ENCODE measurements at places on chromosomes 2 and 18.
A peak's percentile ranks its signal among the peaks of the same experiment; 100 is the strongest.

GRCh38 chr18:69885355-69885754 lies 62.3 kb downstream of the CD226 start:
- no peak for DNase-seq

- no peak for DNase-seq
Observed at GRCh38 chr2:155391613-155392130, 693.2 kb downstream of the KCNJ3 start.

DNA sequence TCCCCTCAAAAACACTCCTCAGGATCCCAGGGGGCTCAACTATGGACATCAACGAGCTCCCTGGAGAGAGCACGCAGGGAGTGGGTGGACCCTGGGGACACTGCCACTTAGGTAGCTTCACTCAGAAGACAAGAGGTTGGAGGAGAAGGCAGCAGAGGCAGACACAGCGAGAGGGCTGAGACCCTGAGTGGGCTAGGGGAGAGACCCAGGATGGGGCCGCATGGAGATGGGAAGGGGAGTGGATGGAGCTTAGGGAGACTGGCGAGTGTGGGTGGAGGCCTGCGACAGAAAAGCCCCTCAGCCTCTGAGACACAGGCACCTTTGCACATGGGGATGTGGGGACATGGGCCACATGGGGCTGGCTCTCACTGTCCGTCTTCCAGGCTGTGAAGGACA lies 70.9 kb downstream of the ASB1 start:
- no peak for DNase-seq

- DNase-seq = no peak
Observed at GRCh38 chr18:69968039-69968438, 20.4 kb upstream of the CD226 start.

DNA sequence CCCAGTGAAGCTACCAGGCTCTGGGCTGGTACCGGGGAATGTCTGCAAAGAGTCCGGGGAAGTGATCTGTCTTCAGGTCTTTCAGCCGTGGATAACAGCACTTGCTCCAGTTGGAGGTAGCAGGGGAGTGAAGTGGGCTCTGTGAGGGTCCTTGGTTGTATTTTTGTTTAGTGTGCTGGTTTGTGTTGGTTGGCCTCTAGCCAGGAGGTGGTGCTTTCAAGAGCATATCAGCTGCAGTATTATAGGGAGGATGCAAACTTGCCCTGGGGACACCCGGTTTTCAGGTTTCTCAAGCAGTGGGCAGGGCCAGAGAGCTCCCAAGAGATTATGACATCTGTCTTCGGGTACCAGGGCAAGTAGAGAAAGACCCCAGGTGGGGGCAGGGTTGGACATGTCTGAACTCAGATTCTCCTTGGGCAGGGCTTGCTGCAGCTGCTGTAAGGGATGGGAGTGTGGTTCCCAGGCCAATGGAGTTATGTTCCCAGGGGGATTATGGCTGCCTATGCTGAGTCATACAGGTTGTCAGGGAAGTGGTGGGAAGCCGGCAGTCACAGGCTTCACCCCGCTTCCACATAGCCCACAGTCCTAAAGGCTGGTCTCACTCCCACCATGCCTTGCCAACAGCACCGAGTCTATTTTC lies 34.4 kb downstream of the ACAA2 start:
- peak; percentile 25 for DNase-seq

All from brain pericyte (primary cell).